Lung microvascular endothelial cell (primary cell): ENCODE measurements at places on chromosomes 11 and 22.

- no peak for DNase-seq
Measured at GRCh38 chr11:100550912-100551632, 136.0 kb upstream of the ARHGAP42 start.

GRCh38 chr11:109629734-109630133 is 207.7 kb downstream of the C11orf87 start:
- no peak for DNase-seq

DNA sequence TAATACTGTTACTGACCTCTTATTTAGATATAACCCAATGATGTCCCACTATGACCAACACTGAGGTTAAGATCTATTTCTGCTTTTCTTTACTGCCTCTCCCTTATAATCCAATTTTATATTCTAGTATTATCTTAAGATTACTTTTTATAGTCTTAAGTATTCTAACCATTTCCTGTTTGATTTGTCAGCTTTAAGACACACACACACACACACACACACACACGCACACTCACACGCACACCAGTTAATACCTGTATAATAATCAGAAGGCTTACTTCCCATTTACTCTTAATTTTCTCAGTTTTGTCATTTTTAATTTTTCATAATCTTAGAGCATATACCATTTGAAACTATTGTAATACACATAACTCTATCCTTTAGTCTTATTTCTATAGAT is 226.0 kb upstream of the C11orf87 start:
- DNase-seq: no peak

GRCh38 chr11:131668500-131669400 is 298.3 kb downstream of the NTM start:
- DNase-seq: peak; percentile 56

GRCh38 chr11:1390569-1391164 is 933 bp downstream of the BRSK2 start:
- DNase-seq: peak; percentile 15

GRCh38 chr11:29024386-29024785 is 916.2 kb downstream of the METTL15 start:
- peak; percentile 10 for DNase-seq

GRCh38 chr11:15622231-15622890 is 507.6 kb downstream of the INSC start:
- DNase-seq: no peak

DNA sequence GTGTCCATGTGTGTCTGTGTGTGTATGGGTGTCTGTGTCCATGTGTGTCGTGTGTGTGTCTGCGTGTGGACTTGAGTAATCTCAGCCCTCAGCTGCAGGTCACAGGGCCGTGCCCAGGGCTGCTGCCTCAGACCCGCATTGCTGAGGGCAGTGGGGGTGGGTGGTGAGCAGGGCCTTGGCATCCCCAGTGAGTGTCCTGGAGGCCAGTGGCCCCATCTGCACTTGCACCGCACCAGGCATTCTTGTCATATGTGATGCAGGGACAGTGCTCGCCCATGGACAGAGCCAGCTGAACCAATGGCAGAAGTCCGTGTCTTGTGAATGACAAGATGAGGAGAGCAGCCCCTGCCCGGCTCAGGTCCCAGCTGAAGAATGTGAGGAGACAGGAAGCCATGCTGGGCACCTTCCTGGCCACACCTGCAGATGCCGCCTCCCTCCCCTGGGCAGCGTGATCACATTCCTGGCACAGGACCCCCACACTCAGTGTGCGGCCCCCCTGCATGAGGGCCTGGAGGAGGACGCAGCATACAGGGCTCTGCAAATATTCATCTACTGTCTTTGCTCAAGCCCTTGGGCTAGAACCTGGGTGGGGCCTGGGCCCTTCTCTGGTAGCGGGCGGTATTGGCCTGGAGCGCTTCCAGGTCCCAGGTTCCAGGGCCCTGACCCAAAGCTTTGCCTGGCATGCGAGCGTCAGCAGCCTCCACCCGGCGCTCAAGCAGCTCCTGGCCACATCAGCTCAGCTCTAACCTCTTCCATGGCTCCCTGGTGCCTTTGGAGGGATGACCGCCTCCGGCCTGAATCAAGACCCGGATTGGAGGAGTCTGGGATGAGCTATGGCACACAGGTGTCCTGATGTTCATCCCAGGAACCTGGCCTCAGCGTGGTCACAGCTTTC is 3.9 kb downstream of the ALDH3B2 start:
- DNase-seq: no peak

GRCh38 chr11:67538306-67538705 is 15.1 kb upstream of the CABP2 start:
- no peak for DNase-seq

DNA sequence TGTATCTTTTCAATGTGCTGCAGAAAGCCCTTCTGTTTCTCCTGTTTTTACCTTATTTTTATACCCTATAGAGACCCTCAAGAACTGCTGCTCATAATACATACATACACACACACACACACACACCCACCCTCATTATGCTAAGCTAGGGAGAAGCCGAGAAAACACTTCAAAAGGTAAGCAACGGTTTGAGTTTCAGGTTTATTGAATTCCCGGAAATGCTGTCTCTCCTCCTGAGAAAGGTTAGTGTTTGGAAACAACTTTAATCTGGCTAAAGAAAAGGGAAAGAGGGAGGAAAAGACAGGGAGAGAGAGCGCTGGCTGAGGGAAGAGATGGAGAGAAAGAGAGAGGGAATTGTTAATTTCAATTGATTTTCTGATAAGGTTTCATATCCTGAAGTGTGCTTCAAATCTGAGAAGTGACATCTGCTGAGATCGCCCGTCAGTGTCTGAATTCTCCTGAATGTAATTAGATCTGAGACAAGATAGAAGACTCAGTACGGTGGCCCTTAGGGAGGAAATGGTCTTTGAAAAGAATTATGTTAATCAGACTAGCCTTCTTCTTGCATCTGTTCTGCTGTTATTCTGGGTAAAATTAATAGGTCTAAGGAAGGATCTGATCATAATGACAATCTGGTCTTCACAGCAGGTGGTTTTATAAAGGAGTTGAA is 169.1 kb downstream of the NXPE2 start:
- DNase-seq: no peak

- no peak for DNase-seq
Measured at GRCh38 chr11:1194977-1195681, 27.7 kb upstream of the MUC5B start.

DNA sequence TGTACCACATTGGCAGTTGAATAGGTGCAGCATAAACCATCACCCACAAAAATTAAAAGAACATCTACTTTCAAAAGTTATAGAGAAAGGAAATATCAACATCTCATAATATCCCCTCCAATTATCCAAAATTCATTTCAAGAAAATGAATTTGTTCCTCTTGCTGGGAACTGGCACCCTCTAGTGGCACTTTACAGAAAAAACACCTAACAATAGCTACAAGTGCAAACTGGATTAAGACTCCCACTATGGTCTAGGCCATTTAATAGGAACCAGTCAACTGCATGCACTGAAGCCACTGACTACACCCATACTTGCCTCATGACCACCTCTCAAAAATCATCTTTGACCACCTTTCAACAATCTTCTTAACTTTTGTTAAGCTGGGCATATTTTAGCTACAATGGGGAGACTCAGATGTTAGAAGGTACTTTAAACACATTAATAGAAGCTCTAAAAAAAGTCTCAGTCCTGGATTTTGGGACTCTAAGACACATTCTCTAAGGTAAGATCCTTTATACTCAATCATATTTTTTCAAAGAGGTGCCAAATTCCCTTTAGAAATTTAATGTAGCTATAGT is 17.3 kb downstream of the TRAF6 start:
- peak; percentile 72 for DNase-seq

DNA sequence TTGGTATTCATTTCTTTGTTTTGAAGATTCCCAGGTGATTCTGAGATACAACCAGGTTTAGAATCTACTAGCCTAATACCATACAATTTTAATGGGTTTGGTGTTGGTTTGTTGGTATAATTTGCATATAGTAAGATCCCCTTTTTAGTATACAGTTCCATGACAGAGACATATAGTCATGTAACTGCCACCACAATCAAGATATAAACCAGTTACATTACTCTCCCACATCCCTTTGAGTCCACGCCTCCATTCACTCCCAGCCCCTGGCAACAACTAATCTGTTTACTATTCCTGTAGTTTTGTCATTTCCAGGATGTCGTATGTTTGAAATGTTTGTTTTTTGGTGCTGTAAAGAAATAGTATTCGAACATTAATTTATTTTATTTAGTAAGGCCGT is 4.3 kb downstream of the ASRGL1 start:
- peak; percentile 40 for DNase-seq

DNA sequence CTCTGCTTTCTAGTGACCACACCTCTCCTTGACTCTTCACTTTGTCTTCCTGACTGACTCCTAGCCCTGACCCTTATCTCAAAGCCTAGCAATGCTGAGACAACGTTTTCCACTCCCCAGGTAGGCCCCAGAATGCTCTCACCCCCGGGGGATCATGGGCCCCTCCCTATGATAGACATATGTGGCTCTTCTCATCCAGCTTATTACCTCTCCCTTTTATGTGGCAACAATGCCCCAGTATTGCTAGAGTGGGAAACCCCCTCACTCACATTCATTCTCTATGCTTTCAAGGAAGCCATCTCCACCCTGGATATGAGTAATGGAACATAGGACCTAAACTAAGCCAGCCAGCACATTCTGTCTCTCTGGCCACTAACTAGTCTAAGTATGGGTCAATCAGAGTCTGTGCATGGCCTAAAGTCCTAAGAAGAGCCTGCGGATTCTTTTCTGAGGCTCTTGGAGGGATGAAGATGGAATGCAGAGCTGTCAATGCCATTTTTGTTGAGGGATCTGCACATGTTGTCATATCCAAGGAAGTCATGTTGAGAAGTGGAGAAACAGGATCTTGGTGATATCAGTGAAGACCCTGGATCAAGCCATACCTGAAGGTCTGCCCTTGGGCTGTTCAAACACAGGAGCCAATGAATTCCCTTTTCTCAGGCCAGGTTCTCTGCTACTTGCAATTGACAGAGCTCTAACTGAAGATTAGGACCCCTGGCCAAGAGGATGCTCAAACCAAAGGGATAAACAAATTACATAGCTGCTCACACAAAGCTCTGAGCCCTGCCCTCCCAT is 79.8 kb upstream of the GRK3 start:
- no peak for DNase-seq

DNA sequence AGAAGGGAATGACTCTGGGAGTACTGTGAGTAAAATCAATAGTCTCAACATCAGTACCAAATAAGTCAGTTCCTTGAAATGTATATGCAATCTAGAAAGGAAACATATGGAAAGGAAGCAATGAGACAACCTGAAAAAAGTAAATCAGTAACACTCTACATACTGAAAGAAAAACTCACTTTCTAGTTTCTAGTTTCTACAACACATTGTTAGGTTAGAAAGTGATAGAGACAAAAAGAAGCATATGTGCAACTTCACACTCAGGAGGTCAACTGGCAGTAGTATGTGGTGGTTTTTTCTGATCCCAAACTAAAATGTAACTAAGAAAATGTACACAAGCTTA is 156.5 kb upstream of the SOX6 start:
- DNase-seq: no peak

DNA sequence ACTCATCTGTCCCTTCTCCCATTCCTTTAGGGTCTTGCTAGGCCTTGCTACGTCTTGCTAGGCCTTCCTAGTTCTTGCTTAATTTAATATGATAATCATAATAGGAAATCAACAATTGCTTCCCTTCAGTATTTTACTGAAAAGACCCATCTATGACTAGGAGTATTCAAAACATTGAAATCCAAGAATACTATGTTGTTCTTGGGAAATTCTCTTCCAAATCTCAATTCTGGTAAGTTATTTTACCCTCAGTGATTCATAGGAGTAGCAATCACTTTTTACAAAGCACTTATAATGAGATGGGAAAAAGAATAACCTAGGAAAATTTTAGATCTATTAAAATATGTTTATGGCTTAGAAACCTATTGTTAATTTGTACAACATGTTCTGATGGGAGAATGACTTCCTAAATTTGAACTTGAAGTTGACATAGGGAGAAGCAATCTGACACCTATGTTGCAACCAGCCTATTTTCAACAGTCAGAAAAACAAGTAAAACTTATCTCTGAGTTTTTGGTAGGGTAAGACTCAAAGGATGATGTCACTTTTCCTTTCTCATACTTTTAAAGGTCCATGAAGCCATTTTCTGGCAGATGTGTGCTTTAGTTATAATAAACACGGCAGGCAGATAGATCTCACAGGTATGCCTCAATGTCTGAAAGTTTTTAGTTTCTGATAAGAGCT is 29.5 kb upstream of the HIPK3 start:
- DNase-seq: no peak

GRCh38 chr11:19979519-19979845 is 180.8 kb downstream of the DBX1 start:
- DNase-seq: no peak
